OCI-LY7 (cell line): ENCODE measurements at places on chromosomes 3 and 15.

DNA sequence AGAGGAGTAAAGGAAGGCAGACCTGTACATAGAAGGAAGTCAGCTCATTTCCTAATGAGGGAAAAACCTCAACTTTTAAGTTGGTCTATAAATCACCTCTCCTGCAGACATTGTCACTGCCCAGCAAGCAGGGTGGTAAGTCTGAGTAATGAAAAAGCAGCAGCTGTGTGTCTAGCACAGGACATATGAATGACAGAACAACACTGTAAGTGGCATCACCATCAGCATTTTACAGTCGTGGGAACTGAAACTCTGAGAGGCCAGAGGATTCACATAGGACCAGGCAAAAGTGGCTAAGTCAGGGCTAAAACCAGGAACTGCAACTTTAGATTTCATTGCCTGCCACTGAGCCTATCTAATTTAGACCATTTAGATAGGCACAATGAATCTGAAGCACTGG lies 235.6 kb downstream of the CLSTN2 start:
- no peak for DNase-seq

- DNase-seq: no peak
Measured at GRCh38 chr15:76060118-76060989, 569 bp downstream of the TMEM266 start.

DNA sequence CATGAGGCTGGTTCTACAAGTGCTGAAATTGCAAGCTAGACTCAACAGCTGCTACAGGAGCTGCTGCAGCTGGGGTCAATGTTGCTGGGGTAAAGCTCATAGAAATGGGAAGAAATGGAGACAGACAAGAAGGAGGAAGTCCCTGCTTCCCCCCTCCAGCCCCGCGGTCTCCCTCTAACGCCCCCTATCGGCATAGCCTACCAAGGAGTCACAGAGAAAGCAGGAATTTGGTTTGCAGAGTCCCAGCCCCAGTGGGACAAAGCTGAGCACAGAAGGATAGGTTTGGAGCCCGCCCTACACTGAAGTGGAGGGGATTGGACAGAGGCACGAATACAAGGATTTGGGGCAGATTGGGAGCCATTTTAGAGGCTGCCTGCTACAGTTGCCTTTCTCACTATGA lies 176.9 kb upstream of the ANKRD28 start:
- peak; percentile 5 for DNase-seq

DNA sequence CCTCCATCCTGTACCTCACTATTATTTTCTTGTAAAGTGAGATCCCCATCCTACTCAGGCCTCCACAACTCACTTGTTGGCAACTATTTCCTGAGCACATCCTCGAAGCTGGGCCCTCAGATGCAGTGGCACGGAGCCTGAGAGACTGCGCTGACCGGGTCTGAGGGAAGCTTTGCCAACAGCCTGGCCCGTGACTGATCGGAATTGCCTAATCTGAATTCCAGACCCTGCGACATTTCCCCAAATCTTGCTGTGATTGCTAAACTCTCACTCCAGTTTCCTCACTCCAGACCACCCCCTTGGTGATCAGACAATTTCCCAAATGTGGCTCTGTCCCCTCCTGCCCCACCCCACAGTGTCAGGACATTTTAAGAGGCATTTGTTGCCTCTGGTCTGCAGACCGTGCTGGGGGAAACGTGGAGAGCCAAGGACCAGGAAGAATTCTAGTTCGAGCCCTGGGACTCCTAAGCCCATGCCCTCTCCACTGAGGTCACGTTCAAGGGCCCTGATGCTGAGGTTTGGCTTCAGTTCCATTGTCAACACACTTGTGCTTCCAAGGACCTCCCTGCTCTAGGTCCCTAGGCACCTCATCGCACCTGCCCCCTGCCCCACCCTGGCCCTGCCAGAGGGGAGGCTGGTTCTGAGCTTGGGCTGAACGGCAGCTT lies 22.8 kb downstream of the KLHL25 start:
- DNase-seq: no peak

DNA sequence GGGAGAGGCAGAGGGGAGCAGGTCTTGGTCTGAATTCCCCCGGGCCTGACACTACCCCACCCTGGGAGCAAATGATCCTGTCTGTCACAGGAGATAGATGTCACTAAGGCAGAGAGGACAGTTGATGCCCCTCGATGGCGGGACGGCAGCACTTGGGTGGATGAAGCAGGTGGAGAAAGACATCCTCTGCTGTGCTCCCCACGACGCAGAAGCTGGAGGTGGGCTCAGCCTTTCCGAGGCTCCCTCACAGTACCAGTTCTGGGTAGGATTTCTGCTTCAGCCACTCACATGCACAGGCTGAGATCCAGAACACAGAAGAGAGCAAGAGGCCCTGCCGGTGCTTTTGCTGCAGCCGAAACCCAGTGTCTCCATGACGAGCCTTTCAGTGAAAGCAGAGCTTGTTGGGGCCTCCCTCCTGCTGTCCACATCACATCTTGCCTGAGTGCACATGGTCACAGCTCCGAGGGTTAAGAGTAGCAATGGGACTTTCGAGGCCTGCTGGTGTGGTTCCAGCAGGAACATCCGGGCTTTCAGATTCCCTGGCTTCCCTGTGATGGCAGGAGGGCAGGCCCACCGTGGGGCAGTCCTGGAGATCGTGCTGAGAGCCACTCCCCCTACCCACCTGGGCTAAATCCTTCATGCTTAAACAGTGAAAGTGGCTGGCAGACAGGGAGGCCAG lies 107.3 kb upstream of the PRR20G start:
- DNase-seq: no peak

DNA sequence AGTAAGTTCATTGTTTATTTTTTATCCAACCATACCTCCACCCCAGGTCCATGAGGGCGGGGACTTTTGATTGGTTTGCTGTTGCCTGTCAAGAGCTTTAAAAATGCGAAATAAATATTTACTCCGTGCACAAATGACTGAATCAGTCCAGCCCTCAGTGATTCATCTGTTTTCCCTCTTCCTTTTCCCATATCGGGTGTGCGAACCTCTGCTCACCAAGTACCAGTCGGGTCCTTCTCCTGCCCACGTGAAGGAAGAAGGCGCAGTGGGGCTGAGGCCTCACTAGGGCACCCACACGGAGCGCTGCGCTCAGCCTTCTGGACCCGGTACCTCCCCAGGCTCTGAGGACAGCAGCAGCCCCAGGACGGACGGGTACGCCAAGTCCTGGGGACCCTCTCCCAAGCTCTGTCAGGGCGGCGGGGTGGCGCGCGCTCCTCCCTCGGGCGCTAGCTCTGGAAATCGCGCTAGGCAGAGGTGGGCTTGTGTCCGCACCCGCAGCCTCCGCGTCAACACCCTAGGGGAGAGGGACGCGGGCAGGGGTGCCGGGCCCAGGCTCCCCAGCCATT lies 70.5 kb upstream of the EPHB3 start:
- DNase-seq: no peak

DNA sequence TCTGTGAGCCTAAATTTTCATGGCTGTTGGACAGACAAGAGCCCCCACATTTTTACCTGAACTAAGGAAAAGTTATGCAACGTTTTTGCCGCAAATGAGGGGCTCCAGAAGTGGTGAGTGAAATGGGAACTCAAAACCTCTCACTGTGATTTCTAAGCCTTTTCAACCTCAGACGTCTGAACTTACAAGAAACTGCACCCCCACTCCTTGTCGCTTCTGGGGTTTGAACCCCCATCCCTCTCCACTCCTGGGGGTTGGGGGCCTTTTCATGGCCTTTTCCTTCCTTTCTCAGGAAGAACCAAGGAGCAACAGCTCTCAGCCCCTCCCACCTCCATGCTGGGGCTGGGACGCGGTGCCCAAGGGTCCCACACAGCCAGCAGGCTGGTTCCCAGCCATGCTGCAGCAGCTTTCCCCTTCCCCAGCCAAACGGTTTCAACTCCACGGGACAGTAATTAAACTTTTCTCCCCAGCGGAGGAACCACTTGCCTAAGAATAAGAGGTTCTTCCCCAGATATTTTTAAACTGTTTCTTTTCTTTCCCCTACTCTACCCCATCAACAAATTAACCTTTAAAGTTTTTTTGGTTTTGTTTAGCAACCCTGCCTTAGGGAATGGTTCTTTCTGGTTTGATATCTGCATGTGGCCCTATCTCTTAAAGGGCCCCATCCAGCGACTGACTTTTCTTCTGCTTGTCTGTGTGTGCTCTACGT lies 387.6 kb upstream of the CBLB start:
- peak; percentile 68 for DNase-seq

DNA sequence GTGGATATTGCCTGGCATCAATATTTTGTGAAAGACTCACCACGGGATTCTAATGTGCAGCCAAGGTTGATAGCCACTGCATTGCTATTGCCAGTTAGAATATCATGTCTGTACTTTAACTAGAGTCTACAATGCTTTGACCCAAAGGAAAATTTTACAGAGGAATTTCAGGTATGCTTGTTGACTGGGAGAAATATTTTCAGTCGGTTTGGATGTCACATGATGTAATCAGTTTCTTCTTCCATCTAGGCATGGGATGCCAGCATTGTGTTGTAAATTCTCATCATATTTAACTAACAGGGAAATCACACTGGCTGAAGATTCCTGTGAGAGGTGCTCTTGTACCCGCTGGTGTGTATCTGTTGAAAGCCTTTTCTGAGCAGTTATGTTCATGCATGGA lies 508.9 kb upstream of the ADAMTS9 start:
- no peak for DNase-seq

DNA sequence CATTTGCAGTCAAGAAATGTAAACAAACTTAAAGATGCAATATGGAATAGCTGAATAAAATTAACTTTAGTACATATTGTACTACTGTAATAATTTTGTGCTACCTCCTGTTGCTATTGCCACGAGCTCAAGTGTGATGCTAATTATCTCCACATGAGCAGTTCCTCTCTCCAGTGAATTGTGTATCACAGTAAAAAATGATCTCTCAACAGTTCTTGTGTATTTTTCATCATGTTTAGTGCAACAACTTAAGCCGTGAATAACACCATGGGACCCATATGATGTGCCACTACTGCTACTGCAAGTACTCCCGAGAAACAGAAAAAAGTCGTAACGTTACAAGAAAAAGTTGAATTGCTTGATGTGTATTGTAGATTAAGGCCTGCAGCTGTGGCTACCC lies 12.4 kb downstream of the RIOX2 start:
- no peak for DNase-seq

- no peak for DNase-seq
Measured at GRCh38 chr3:124850212-124850611, 37.0 kb downstream of the ITGB5 start.
